LHCN-M2 (cell line): ENCODE measurements at places on chromosomes 2 and 18.
A peak's percentile ranks its signal among the peaks of the same experiment; 100 is the strongest.

- DNase-seq: peak; percentile 42
These were observed 5.1 kb upstream of the CALCRL start for GRCh38 chr2:187453078-187453641.

GRCh38 chr18:2513616-2514015 lies 57.7 kb downstream of the METTL4 start:
- peak; percentile 78 for DNase-seq

GRCh38 chr2:223576873-223577272 lies 25.3 kb downstream of the SCG2 start:
- peak; percentile 94 for DNase-seq

DNA sequence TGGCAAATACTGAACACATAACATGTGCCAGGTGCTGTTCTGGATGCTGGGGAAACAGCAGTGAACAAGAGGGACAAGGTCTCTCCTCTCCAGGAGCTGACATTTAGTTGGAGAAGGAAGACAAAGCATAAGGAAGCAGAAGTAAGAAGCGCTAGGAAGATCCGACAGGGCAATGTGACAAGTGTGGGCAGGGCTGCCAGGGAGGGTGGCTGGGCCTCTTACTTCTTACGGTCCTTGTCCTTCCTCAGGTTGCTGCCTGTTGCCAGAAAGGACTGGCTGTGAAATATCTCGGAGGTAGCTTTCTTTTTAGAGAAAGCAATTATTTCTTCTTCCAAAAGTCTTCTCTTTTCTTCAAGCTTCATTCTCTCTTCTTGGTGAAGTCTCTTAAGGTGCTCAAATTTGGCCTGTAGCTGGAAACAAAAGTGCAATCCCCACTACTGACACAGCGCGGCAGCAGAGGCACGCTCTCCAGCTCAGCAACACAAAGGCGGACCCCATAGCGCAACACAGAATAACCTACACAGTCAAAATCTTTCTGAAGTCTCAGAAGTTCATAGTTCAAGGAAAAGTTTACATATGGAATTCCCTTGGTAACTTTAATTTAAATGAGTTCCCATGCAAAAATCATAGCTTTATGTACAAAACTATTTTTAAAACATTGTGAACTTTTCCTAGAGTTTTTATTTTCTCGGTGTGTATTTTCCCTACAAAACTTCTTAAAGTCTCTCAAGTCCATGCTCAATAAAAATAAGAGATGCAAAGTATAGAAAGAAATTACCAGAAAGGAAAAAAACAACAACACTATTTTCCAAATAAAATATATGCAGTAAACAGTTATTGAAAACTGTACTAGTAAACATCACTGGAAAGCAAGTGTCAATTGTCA lies 67.7 kb downstream of the SEPTIN10 start:
- DNase-seq: peak; percentile 41

- DNase-seq: no peak
These were observed 15.5 kb upstream of the NFU1 start for GRCh38 chr2:69452687-69453086.

DNA sequence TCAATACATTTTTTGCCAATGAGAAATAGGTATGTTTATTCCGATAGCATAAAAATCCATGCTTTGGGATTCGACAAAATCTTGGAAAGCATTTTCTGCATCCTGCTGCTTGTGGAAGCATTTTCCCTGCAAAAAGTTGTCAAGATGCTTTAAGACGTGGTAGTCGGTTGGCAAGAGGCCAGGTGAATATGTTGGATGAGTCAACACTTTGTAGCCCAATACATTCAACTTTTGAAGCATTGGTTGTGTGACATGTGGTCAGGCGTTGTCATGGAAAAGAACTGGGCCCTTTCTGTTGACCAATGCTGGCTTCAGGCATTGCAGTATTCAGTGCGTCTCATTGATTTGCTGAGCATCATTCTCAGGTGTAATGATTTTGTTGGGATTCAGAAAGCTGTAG lies 764.5 kb downstream of the TRIB2 start:
- DNase-seq: peak; percentile 7

- DNase-seq: peak; percentile 71
These were observed 112.8 kb downstream of the PRELID3A start for GRCh38 chr18:12520442-12520992.

DNA sequence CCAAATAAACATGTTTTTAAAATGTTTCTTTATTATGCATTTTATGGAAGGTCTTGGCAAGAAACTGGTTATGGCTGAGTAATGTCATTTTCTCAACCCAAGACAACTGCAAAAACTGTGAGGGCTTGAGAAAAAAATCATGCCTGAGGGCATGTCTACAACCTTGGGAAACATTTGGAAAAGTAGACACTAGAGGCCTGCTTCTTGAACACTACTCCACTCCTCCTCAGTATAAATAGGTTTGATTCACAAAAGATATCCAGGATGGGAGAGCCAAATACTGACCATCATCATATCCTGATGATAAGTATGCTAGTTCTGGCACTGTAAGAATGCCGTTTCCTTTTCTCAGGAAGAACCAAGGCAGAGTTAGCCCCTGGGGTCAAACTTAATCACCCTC lies 71.1 kb downstream of the OSR1 start:
- no peak for DNase-seq

GRCh38 chr2:204354442-204354856 lies 190.8 kb upstream of the PARD3B start:
- DNase-seq: no peak

DNA sequence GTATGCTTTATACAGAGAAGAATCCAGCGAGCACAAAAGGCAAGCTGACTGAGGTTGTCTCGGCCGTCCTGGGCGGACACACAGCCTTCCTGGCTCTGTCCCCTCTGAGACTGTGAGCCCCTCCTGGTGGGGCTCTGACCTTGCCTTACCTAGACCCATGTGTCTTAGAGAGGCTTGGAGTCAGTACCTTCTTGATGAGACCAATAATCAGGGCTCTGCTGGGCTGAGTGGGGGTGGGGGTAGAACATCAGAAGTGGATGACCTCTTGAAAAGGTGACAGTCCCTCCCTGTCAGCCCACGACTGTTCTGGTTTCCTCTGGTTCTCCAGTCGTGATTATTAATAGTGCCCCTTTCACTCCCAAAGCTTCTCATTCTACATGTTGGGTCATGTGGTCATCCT lies 31.2 kb downstream of the TWIST2 start:
- DNase-seq: no peak

DNA sequence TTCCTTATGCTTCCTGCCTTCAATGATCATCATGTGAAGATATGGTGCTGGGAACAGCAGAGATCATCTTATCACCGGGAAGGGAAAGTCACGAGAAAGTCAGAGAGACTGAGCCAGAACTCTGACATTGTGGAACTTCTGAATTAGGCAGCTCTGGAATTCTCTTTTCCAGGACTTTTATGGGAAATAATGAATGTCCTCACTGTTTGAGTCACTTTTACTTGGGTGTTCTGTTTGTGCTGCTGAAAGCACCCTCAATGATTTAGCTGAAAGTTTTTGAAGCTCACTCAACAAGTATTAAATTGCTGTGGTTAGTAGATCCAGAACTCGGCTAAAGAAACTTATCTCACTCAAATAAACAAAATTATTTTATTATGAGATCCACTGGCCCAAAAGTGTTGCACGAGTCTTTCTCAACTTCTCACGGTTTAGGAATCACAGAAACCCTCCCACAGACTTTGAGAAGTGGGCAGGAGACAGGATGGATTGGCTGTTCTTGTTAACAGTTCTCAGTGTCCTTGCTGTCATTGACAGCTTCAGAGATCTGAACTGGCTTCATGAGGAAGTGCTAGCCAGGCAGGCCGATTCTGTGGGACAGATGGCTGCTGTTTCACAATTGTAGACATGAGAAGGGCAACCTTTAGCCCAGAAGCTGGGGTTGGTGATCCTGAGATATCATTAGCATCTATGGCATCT lies 26.4 kb upstream of the ATRAID start:
- DNase-seq: peak; percentile 39
